ENCODE measurements at places on chromosomes 11 and 22.

- peak; percentile 56 for DNase-seq
Measured at GRCh38 chr22:39545386-39546365, 13.1 kb upstream of the RPS19BP1 start.

GRCh38 chr11:83625336-83625735, 339.2 kb upstream of the CCDC90B start:
- no peak for DNase-seq

GRCh38 chr11:36156161-36156816, 132.9 kb downstream of the COMMD9 start:
- no peak for DNase-seq

DNA sequence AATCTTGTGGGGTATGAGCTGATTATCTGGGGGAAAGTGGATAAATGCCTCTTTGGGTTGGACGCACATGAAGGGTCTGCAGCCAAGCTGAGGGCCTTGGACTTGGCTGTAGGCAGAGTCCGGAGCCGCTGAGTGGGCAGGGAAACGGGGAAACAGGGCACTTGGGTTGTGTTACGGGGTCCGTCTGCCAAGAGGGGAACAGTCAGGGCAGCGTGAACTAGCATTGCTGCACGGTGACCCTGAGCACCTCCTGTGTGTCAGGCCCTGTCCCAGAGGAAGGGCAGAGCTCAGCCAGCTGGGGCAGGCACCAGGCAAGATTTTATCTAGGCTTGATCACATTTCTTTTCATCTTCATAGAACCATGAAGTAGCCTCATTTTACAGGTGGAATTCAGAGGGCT, 11.9 kb downstream of the FAM83F start:
- DNase-seq = no peak

- no peak for DNase-seq
Measured at GRCh38 chr22:44622679-44623078, 79.3 kb upstream of the PRR5 start.

GRCh38 chr11:68335683-68336082, 23.3 kb downstream of the LRP5 start:
- DNase-seq = no peak

- DNase-seq = no peak
Measured at GRCh38 chr11:128762031-128762430, 68.2 kb downstream of the FLI1 start.

- no peak for DNase-seq
Measured at GRCh38 chr11:113249491-113249763, 65.0 kb upstream of the TTC12 start.

GRCh38 chr11:1997755-1998154, at the start of gene H19:
TSS of gene H19 (minus strand) at chr11:1997842.
- DNase-seq = no peak
